ENCODE measurements at places on chromosomes 1 and 21.

DNA sequence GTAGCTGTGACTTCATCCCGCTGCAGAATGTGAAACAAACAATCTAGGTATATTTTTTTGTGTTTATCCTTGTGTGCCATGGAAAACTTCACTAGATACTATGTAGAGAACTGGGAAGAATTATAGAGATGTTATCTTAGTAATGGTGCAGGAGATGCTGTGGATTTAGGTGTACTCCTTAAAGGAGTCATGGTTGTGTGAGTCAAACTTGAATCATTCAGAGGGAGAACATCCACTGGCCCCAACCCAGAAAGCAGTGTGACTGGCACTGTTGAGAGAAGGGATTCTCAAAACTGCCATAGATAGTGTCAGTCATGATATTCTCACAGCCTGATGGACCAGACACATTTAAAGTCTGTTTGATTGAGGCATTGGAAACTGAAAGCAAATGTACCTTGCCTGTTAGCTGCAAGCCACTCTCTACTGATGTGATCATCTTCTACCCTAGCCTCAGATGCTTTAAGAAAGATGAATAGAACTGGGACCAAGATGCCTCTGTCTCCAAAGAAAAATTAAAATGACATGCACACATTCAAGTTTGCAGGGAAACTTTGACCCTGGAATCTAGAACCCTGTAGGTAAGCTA is 754.6 kb downstream of the MRPL39 start:
- DNase-seq, result no peak

- DNase-seq, result no peak
These were observed 45.3 kb downstream of the PKP1 start for GRCh38 chr1:201328576-201328975.

DNA sequence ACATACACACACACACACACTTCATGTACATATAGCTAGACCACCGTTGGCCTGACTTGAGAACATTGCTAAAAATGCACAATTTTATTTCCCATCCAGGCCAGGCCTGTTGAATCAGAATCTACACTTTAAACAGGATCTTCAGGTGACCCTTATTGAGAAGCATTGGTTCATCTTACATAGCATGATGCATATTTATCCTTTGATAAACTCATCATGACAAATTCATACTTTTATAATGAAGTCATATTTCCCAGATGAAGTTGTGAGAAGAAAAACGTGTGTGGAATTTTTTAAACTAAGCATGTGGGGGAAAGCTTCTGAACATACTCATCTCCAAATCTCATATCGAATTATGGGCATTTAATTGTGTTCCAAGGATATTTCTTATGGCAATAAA is 877.7 kb downstream of the MRPL39 start:
- DNase-seq, result no peak

DNA sequence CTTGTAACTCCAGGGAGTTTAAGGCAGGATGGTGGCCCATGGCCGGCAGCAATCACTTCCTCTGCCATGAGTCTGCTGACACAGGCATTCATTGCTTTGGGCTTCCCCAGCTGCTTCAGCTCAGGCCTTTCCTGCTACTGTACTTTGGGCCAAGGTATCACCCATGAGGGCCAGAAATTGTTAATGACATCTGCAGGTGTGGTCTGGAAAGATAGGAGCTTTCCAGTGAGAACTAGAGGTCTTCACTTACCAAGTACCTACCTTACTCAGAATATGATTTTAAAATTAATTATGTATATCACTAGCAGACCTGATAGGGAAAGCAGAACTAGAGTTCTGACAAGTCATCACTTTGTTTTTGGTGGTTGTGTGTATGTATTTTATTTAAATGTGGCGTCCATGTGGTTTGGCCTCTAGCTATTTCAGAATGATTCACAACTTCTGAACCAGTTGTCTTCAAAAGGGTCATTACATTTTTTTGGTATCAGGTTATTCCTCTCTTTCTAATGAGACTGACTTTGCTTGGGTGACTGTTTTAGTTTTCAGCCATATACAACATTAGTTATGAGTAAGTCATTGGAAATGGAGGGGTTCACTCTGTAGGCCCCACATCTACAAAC is 2.7 kb downstream of the RGL1 start:
- no peak for DNase-seq

- DNase-seq, result no peak
These were observed 29.2 kb downstream of the CASZ1 start for GRCh38 chr1:10767282-10767681.

- no peak for DNase-seq
These were observed 968 bp downstream of the CSMD2 start for GRCh38 chr1:34163792-34164731.

DNA sequence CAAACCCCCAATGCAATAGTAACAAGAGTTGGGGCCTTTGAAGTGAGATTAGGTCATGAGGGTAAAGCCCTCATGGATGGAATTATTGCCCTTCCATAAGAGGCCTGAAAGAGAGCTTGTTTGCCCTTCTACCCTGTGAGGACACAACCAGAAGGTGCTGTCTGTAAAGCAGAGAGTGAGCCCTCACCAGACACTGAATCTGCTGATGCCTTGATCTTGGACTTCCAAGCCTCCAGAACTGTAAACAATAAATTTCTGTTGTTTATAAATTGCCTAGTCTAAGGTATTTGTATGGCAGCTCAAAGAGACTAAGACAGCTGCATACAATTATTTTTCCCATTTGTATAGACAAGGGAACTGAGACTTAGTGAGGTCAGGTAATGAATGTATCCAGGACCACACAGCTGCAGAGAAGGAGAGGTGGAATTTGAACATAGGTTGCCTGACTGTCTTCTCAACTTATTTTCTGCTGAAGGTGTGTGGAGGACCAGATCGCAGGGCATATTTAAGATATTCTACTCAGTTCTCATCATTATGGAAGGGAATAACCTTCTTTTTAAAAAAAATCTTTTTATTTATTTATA is 18.7 kb downstream of the IL23R start:
- DNase-seq, result no peak

DNA sequence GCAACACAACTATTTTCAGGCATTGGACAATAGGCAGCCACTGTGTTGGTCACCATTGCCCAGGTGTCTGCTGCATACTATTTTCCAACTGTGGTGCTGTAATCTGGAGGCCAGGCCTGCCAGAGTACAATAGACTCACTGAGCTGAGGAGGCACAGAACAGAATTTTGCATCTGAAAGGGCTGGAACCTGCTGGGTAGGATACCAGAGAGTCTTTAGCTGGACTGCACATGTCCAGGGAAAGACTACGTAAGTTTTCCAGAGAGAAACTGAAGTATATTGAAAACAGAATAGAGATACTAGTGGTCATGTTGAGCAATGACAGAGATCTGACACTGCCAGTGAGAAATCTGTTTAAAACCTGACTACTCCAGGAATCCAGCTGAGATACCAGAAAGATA is 200.8 kb downstream of the RASAL2 start:
- no peak for DNase-seq

GRCh38 chr1:57908147-57908890 is 484.5 kb upstream of the DAB1 start:
- no peak for DNase-seq

GRCh38 chr1:36872858-36873257 is 161.5 kb downstream of the GRIK3 start:
- no peak for DNase-seq

DNA sequence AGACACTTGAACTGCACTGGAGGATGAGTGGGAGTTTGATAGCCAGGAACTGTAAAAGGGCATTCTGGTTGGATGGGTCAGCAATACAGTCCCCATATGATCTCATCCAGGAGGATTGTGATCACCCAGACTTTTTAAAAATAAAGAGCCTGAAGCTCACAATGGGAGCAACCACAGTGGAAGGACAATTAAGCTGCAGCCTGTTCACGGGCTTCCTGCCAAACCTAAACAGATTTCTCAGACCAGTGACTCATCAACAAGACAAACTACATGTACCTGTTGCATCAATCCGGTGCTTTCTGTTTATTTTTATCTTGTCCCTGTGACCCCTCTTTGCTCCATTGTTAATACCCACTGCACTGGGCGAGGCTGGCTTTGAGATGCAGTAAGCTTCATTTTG is 52.3 kb downstream of the PAPPA2 start:
- peak; percentile 1 for DNase-seq
